SK-N-SH treated with all-trans-retinoic acid at 6 μM for 48 hours (cell line): ENCODE measurements at places on chromosomes 7 and 10.

- peak; percentile 81 for ATAC-seq
Observed at GRCh38 chr7:99579956-99580777, 17.9 kb upstream of the TMEM225B start.

DNA sequence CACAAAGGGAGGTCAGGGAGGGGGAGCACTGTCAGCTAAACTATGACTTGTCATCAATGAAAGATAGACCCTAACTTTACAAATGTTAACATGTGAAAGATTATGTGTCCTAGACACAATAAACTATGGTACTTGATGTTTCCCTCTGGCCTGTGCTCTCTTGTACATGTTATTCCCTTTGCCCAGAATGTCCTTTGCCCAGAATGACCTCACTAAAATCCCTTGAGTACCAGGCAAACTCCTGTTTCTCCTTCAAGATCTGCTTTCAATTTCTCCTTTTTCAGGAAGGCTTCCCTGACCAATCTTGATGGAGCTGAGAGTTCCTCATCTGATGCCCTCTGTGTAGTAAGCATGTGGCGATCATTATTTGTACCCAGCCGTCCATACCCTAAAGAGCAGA is 143.1 kb downstream of the ZNF365 start:
- no peak for ATAC-seq

DNA sequence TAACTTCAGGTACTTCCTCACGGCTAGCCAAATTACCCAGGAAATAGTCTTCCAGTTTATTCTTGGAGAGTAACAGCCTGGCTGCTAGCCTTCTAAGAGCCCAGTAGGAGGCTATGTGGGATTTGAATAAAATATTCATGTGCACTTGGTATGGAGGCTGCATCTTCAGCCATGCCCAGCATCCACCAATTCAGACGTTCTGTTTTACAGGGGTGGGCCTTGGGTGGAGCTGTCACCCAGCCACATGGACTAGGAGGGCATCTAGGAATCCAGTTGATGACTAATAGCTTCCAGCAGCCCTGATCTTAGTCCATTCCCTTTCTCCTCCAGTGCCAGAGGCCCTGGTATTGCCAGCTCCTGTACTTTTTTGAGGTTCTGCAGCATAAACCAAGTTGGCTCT is 66.3 kb upstream of the ZRANB1 start:
- peak; percentile 82 for ATAC-seq

DNA sequence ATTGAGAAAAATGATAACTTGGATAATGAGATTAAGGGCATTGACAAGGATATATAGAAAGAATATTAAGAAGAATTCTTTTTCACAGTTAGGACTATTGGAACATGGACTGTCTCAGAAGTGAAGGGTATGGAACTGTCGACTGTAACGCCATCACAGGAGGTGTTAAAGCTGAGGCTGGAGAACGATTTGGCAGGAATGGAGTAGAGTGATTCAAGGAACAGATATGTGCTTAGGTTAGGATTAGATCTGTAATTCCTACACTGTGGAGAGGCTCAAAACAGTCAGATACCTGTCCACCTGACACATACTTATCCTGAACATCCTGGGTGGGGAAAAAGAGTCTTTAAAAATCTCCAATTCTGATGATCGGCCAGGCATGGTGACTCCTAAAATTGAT is 30.9 kb downstream of the RHOBTB1 start:
- no peak for ATAC-seq

DNA sequence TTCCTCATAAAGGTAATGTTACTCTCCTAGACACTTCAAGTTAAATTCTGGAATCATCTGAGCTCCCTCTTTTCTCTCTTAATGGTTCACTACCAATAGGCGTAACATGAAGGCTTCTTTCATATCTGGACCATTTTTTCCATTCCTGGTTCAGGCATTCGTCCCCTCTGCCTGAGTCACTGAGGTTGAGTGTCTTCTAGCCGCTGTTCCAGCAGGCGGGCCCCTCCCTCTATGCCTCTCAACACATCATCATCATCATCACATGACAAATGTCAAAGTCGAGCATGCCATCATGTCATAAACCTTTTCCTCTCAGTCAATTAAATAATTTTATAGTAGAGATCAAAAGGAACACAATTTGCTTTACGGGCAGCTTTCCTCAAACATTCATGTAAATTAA is 168.9 kb upstream of the ASAH2 start:
- ATAC-seq = no peak

- ATAC-seq = no peak
Observed at GRCh38 chr7:51606601-51607154, 290.1 kb upstream of the COBL start.

DNA sequence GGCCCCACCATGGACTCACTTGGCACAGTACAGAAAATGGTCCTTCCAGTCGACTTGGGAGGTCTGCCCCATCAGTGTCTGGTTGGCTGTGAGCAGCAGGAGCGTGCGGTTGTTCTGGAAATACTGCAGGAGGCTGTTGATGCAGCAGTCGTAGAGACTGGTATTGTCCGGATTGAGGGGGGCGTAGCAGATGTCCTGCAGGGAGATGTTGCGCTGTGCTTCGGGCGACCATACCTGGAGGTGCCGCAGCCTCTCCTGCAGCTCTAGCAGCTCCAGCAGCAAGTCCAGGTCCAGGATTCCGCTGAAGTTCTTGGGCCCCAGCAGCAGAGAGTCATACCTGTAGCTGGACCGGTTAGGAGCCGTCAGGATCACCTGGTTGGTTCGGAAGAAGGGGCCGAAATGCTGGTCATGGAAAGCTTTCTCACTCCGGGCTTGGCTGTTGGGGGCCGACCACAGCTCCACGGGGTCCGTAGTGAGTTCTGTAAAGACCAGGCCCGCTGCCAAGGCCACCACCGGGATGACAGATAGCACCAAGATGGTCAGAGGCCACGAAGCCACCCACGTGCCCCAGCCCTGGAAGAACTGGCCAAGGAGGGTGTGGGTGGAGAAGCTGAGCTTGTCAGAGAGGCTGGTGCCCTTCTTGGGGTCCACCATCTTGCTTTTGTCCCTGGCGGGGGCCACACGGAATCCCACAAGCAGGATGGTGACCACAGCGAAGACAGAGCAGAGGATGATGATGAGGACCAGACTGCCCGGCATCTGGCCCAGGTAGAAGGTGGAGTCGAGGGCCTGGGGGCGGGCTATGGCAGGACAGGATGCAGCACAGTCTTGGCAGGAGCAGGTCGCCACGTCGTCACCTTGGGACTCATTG is 2.1 kb downstream of the NPC1L1 start:
- ATAC-seq = no peak

DNA sequence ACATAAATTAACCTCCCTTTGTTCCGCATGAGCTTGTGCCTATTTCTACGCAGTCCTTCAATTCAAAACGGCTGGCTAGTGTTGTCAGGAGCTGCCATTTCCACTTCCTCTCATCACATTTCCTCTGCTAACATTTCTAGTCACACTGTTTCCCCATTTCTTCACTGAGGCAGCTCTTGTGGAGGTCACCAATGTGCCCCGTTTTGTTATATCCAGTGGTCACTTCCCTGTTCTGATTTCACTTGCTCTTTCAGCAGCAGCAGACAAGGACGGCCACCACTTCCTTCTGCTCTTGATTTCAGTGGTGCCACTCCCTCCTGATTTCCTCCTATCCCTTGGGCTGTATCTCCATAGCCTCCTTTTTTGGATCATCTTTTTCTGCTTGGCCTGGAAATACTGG is 64.8 kb upstream of the SEC61G start:
- no peak for ATAC-seq

DNA sequence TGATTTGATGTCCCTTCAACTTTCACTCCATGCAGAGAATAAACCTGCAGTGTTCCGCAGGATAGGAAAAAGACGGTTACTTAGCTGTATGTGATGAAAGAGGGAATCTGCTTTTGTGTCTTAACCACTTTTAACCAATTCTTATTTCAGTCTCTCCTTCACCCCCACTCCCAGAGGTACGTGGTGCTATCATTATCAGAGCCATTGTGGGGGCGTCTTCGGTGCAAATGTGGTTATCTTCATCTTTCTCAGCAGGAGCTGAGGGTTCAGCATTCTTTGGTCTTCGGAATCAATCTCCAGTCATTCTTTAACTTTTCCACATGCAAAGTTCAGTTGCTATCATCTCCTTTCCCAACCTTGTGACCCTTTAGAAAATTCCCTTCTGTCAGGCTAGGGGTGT is 219.9 kb upstream of the LYZL1 start:
- ATAC-seq = no peak

DNA sequence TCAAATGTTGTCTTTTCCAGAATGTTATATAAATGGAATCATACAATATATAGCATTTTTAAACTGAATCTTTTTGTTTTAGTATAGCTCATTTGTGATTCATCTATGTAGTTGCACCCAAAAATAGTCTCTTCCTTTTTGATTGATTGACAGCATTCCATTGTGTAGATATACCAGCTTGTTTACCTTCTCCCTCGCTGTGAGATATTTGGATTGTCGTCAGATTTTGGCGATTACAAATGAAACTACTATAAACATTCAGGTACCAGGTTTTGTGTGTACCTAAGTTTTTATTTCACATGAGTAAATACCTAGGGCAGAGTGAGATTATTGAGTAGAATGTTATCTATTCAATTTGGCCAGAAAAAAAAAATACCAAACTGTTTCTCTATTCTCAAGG is 584.7 kb upstream of the SORCS1 start:
- no peak for ATAC-seq
